DMS79 treated with DMSO at 0.1 percent for 48 hours (cell line): ENCODE measurements at places on chromosomes 1 and 21.

- DNase-seq, result no peak
These were observed 170.3 kb downstream of the ZC3H11B start for GRCh38 chr1:219442611-219443061.

DNA sequence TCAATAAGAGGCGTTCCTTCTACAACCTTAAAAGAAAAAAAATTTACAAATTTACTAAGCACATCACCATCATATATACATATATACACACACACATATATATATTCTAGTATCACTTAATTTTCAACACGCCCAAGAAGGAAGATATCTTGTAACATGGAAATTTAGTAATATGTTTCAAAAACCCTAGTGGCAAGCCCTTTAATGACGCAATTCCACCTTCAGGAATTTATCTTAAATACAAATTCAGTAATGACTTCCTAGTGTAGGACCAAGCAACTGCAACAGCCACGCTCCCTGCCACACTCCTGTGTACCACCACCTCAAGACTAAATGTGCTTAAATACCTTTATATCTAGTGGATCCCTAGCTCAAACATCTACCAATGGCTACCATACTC is 12.5 kb downstream of the LBR start:
- DNase-seq, result no peak

- DNase-seq, result no peak
These were observed 11.0 kb upstream of the REN start for GRCh38 chr1:204177133-204177532.

- DNase-seq, result no peak
These were observed 63.3 kb upstream of the PARP1 start for GRCh38 chr1:226470921-226471866.

DNA sequence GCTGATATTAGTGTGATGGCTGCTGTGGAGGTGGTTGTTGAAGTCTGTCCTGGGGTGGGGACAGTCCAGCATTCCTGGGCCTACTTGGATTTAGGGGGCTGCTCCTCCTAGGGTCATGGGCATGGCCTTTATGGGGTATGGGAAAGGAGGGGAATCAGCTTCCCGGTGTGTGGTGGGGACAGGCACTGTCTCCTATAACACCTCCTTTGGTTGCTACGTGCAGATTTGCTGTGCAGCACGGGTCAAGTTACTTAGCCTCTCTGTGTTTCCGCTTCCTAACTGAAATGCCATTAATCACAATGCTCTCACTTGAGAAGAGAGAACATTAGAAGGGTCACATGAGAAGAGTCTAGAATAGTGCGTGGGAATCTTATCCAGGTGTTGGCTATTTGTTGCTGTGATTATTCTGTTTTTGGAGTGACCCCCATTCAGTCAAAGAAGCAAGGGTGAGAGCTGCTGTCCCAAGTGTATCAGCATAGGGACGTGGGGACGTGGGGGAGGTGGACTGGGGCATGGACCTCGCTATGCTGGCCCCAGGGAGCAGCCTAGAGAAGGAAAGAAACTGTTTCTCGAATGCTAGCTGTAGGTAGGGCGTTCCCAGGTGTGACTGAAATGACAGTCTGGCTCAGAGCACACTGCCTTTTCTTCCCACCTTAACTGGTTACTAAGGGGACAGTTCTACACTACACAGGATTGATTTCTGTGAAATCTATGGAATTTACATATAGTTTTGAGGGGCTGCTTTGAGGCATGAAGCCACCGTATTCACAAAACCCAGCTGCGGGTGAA is 19.9 kb downstream of the SOX13 start:
- DNase-seq, result no peak

DNA sequence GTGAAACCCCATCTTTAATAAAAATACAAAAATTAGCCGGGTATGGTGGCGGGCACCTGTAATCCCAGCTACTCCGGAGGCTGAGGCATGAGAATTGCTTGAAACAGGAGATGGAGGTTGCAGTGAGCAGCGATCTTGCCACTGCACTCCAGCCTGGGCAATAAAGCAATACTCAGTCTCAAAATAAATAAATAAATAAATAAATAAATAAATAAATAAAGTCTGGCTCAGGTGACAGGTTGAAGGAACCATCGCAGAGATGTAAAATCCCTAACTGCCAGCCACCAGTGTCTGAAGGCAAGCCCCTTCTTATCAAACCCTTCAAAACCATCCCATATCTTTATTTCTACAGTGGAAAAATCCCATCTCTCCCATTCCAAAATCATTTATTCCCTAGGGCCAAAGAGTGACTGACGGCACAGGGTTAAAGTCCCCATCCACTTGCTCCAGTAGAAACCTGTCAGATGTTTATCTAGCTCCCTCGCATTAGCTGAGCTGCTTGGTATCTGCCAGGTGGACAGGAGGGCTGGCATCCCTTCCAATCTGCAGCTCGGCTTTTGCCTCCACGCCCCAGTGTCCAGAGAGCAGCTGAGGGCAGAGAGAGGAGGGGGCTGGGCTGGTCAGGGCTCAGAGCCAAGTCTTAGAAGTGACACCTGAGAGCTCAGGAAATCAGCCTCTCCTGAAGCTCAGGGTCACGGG is 5.0 kb downstream of the CSRP1 start:
- peak; percentile 73 for DNase-seq

- DNase-seq, result no peak
These were observed 994 bp upstream of the ACBD6 start for GRCh38 chr1:180503280-180503862.

DNA sequence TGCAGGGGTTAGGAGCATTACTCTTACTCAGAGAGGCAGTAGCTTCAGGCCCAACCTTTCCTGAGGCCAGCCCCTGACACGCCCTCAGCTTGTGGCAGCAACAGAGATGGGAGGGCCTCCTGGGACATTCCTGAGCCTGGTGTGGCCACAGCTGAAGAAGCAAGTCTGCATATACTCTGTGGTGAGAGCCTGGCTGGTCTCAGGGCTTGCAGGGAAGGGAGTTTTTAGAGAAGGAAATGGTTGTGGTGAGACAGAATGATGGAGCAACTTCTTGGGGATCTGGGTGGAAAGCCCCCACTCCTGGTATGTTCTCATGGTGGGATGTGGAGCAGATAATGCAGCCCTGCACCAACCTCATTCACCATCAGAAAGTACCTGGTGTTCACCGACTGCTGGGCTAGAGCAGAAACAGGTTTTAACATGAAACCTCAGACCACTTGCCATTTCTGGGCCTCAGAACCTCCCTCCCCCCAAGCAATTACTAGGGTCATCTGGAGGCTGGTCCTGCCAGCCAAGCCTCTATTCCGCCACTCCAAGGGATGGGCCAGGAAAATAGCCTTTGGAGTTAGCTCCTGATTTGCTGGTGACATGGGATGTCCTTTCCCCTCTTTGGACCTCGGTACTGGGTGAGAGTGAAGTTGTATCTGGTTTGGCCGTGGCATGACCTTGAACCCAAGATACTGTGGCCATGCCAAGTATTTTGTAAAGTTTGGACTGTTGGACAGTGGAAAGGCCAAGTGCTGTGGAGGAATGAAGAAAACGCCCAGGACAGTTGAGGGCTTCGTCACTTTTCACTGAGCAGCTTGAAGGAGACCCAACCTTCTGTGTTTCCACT is 28.1 kb upstream of the RNF19B start:
- DNase-seq, result no peak

DNA sequence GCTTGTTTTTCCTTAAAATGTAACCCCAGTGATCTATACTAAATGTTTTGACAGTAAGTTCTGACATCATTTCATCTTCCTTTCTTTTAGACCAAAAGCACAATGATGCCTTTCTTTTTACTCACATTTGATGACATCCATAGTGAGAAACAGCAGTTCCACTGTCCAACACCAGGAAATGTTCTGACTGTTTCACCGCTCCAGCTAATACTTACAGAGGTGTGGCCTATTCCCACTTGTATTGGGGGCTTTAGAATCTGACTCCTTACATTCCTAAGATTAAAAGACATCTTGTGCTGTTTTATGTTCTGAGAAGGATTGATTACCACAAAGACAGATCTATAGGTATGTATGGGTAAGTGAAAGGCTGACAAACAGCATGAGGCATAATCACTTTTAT is 1018.2 kb upstream of the PRMT6 start:
- DNase-seq, result no peak

DNA sequence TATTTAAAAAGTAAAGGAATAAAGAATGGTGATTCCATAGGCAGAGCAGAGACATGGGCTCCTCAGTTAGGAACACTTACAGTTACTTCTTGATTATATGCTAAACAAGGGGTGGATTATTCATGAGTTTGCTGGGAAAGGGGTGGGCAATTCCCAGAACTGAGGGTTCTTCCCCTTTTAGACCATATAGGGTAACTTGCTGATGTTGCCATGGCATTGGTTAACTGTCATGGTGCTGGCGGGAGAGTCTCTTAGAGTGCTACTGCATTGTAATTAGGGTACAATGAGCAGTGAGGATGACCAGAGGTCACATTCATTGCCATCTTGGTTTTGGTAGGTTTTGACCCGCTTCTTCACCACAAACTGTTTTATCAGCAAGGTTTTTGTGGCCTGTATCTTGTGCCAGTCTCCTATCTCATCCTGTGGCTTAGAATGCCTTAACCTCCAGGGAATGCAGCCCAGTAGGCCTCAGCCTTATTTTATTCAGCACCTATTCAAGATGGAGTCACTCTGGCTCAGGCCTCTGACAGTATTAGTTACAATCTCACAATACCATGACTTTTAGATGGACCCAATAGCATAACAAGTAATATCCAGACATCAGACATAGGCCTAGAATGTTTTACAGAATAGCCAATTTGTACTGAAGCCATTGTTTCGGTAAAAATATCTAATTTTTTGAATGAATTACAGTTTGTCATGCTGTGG is 106.8 kb downstream of the ZBTB18 start:
- DNase-seq, result no peak

- no peak for DNase-seq
These were observed 10.0 kb downstream of the YBEY start for GRCh38 chr21:46295996-46296752.

DNA sequence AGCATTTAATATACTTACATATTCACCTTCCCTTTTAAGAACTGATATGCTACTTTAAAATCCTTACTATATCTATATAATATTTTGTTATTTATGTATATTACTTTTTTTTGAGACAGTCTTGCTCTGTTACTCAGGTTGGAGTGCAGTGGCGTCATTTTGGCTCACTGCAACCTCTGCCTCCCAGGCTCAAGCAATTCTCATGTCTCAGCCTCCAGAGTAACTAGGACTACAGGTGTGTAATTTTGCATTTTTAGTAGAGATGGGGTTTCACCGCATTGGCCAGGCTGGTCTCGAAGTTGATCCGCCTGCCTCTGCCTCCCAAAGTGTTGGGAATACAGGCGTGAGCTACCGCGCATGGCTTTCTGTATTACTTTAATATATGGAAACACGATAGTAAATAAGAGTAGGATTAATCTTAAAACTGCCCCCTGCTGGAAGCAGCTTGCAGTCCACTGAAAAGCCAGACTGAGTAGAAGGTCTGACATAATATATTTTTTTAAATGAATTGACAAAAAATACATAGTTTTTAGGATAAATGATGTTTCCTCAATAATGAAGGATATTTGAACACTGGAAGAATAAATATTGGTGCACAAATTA is 24.4 kb downstream of the RCAN3 start:
- no peak for DNase-seq

DNA sequence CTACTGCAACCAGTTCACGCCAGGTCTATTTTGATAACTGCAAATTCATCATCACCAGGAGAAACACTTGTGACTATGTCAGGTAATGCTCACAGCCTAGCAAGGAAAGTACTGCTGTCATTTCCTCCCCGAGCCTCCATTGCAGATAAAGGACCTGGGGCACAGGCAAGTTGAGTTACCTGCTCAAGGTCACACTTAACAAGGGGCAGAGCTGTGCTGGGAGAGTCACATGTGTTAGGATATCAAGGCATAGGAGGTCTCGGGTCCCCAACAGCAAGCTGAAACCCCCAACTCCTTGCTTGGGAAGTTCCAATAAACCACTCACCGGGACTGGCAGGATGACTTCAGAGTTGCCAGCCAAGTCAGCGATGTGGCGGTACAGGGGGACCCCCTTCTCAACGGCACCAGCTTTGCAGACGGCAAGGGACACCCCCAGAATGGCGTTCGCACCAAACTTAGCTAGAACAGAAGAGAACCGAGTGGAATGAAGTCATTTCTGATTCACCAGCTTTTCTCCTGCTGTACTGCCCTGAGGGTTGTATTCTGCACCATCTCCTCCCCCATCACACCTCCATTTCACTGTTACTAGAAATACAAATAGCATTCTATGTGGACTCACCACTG is 11.6 kb downstream of the ENO1 start:
- no peak for DNase-seq

- peak; percentile 83 for DNase-seq
These were observed 16.1 kb upstream of the LYST start for GRCh38 chr1:235882816-235883215.

DNA sequence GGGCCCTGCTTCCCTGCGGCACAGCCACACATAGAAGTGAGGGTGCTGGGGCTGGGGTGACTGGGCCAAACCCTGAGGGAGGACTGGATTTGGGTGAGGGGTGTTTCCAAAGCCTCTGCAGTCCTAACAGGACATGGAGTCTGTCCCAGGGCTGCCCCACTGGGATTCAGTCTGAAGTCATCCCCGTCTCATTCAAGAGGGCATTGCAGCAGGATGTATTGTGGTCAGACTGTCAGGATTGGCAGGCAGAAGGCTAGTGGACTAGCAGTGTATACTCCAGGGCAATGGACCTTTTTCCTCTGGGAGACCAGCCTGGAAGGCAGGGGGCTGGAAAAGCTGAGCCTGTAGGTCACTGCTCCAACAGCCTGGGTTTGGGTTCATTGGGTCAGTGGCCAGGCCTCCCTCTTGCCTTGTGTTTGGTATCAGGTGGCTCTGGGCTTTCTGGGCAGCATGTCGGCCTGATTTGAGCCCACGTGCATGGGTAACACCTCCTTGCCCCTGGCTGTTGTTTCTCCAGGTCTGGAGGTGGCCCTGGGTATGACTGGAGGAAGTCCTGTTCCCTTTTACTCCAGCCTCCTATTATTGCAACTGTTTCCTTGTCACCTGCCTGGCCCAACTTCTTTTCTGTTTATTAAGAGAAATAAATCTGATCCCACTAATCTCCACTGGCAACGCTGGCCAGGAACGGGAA is 41.0 kb upstream of the SYNC start:
- no peak for DNase-seq

DNA sequence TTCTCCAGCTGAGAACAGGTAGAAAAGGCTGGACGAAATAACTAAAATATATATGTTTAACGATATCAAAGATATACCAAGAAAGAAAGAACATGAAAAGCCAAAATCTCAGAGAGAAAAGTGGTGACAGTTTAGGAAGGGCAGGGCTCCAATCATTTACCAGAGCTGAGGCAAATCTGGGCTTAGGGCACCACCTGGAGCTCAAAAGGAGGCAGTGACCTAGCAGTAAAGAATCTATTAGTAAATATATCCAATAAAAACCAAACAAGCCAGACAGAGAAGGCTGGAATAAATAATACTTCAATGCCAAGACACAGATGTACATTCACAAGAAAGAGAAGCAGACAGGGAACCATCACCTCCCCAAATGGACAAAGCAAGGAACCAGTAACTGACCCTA is 43.5 kb downstream of the CHIA start:
- peak; percentile 32 for DNase-seq

- no peak for DNase-seq
These were observed 5.0 kb upstream of the RGS18 start for GRCh38 chr1:192153276-192153675.

DNA sequence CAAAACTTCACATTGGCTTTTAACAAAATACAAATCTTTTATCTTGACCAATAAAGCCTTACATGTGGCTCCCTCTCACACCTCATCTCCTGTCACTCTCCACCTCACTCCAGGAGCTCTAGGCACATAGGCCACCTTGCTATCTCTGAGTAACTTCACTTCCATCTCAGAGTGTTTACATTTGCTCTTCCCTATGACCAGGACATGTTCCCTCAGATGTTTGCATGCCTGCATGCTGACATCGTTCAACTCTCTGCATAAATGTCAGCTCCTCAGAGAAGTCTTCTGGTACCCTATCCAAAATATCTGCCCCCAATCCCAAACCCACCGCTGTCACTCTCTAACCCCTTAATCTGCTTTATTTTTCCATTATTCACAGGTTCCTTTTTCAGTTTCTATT is 110.9 kb downstream of the TOMM20 start:
- no peak for DNase-seq
